Airway epithelial cell (primary cell): ENCODE measurements at places on chromosomes 4 and X. TPM values are rescaled to one million over a fixed set of nuclear protein-coding genes. Genes with fewer than 3 reads are reported as not detected.

Gene TMEM156
- total RNA-seq = 9.2 and 9.5 TPM in 2 replicates

Gene MUC7
- total RNA-seq = not detected in 2 replicates

Gene TRPC5OS
- total RNA-seq = not detected in 2 replicates

Gene TBC1D9
- 8.6 and 13.0 TPM in 2 replicates for total RNA-seq

Gene SH3RF1
- total RNA-seq = 12.8 and 17.2 TPM in 2 replicates

Gene PRDX4
- total RNA-seq = 179 and 211 TPM in 2 replicates

Gene CCDC110
- 0.05 and 0.07 TPM in 2 replicates for total RNA-seq

Gene SASH3
- not detected in 2 replicates for total RNA-seq

Gene CCNB3
- total RNA-seq = 0.14 and 0.19 TPM in 2 replicates

Gene CD38
- 0.07 TPM in 1 of 2 replicates, not detected in the other for total RNA-seq

Gene CITED1
- 0.28 and 0.33 TPM in 2 replicates for total RNA-seq

Gene RHOXF2
- not detected in 2 replicates for total RNA-seq

Gene NRK
- total RNA-seq = 0.35 and 1.6 TPM in 2 replicates

Gene MSN
- total RNA-seq = 307 and 367 TPM in 2 replicates

Gene GLUD2
- total RNA-seq = 0.14 and 0.33 TPM in 2 replicates

Gene RNF128
- 9.2 and 10.4 TPM in 2 replicates for total RNA-seq

Gene MAGEA12
- not detected in 2 replicates for total RNA-seq

Gene TXK
- total RNA-seq = not detected in 2 replicates

Gene ZNF711
- total RNA-seq = 0.88 and 0.92 TPM in 2 replicates

Gene HTT
- 28.7 and 32.5 TPM in 2 replicates for total RNA-seq

Gene TLR10
- not detected in 2 replicates for total RNA-seq

Gene PAGE1
- total RNA-seq = not detected in 2 replicates

Gene HHIP
- total RNA-seq = 0.56 and 1.5 TPM in 2 replicates

Gene ABCG2
- 0.49 and 0.60 TPM in 2 replicates for total RNA-seq

Gene ODAPH
- not detected in 2 replicates for total RNA-seq

Gene VCX3A
- not detected in 2 replicates for total RNA-seq
